ENCODE measurements at places on chromosomes 1 and 21.

DNA sequence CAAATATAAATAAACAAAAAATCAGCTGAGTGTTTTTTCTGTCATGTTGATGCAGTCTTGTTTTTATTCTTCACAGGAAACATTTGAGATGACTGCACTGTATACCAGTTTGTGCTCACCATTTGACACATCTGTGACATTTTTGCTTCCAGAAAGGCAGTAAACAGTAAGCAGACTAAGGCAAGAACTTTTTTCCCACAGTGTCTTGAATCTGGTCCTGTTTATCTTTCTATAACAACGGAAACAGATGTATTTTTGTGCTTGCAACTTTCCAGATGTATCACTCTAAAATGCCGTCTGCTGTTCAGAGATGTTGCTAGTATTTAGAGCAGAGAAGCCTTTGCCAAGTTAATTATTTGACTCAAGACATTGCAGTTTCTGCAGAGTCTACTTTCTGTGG lies 105.5 kb downstream of the ZC3H11B start:
- DNase-seq = no peak

DNA sequence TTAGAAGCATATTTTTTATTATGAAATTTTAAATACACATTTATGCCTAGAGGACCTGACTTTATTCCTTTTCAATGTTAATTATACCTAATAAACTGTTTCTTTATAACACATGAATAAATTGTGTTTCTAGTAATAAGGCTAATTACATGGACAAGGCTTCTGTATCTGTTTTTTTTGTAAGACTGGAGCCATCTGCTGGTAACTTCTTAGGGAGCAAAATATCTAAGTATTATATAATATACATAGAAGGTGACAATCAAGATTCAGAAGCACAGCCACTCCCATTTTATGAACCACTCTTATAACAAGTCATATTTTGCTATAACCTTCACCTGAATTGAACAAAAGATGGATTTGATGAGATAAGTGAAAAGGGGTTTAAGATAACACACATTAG lies 84.2 kb downstream of the LBR start:
- no peak for DNase-seq

DNA sequence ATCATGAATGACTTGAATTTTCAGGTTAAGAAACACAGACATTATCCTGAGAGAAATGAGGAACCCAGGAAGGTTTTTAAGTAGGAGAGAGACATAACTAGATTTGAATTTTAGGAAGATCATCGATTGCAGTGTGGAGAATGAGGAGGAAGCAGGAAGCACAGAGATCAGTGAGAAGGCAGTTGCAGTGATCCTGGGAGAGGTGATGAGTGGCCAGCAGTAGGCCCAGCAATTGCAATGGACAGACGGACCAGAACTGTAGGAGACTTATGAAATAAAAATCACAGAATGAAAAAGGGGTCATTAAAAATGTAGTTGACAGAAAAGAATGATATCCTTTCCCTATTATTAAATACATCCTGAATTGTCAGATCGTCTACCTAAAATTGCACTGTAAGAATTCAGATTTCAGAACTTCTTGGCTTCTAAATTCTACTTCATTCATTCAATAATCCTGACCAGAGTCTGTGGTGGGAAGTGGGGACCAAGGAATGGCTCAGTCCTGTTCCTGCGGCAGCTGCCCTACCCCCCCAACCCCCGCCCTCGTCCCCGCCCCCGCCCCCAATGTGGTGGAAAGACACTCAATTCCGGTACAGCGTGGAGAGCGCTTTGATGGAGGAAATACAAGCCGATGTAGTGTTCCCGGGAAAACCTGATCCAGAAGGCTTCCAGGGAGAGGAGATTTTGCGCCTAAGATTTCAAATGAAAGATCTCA lies 35.1 kb downstream of the SLC2A1 start:
- DNase-seq = no peak

GRCh38 chr1:218546314-218546713 lies 201.2 kb downstream of the TGFB2 start:
- DNase-seq = no peak

DNA sequence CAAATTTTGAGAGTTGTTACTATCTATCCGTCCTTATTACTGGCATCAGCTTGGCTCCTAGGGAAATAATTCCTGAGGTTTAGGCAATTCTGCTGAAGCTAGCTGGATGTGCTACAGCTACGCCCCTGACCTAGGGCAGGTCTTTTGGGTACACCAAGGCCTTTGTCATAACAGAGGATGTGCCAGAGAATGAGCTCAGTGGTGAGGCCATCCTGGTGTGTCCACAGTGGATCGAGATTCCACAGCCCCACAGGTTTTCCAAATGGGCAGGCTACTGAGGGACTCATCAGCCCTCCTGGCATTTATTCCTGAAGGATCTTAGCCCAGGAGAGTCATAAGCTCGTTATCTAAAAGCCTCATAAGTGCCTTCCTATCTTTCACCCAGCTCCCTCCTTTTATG lies 475.2 kb upstream of the USP24 start:
- no peak for DNase-seq

DNA sequence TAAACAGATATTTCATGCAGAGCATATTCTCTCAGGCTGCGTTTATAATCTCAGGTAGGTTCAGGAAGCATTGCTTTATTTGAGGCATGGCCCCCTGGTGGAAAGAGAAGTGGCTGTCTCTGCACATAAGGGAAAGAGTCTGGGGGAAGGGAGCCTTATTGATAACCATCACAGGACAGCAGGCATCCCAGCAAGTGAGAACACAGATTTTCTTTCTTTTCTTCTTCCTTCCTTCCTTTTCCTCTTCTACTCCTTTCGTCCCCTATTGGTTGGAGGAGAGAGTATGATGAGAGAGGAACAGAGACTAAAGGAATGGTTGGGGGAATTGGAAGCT lies 21.9 kb downstream of the TSNAX start:
- DNase-seq = no peak

- DNase-seq = no peak
Measured at GRCh38 chr1:107365527-107366240, 224.8 kb downstream of the NTNG1 start.

GRCh38 chr1:162147760-162148159 lies 78.3 kb downstream of the NOS1AP start:
- no peak for DNase-seq

DNA sequence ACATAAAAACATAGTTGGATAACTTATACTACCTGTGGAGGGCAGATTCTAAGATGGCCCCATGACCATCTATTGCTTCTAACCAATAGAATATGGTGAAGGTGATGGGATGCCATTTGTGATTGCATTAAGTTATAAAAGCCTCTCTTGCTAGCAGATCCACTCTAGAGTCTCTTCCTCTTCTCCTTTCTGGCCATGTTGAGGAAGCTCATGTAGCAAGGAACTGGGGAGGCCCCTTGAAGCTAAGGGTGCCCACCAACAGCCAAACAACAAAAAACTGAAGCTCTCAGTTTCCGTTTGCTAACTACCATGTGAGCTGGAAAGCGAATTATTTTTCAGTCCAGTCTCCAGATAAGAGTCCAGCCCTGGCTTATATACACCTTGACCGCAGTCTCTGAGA lies 16.0 kb upstream of the AGO1 start:
- DNase-seq = no peak

DNA sequence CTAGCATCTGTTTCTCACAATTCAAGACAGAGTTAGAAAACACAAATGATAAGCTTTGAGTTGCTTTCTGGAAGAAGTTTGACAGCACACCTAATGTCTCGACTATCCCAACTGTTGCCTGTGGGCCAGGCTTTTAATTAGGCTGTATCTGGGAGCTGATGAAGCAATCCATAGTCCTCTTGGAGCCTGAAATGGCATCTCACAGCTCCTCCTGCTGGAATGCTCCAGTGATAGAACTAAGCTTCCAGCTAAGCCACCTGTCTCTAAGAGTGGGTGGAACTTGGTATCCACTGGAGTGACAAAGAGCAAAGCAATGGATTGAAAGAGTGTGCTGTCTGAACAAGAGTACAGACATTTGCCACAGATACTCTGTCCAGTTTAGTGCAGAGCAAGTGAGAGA lies 605.3 kb upstream of the NR5A2 start:
- no peak for DNase-seq

- no peak for DNase-seq
Measured at GRCh38 chr1:232029315-232029714, 402.7 kb downstream of the DISC1 start.

GRCh38 chr1:217989510-217989909 lies 295.6 kb upstream of the RRP15 start:
- no peak for DNase-seq

- DNase-seq = no peak
Measured at GRCh38 chr21:26096494-26097371, 73.8 kb downstream of the APP start.

- no peak for DNase-seq
Measured at GRCh38 chr1:82788038-82788437, 987.3 kb downstream of the ADGRL2 start.

DNA sequence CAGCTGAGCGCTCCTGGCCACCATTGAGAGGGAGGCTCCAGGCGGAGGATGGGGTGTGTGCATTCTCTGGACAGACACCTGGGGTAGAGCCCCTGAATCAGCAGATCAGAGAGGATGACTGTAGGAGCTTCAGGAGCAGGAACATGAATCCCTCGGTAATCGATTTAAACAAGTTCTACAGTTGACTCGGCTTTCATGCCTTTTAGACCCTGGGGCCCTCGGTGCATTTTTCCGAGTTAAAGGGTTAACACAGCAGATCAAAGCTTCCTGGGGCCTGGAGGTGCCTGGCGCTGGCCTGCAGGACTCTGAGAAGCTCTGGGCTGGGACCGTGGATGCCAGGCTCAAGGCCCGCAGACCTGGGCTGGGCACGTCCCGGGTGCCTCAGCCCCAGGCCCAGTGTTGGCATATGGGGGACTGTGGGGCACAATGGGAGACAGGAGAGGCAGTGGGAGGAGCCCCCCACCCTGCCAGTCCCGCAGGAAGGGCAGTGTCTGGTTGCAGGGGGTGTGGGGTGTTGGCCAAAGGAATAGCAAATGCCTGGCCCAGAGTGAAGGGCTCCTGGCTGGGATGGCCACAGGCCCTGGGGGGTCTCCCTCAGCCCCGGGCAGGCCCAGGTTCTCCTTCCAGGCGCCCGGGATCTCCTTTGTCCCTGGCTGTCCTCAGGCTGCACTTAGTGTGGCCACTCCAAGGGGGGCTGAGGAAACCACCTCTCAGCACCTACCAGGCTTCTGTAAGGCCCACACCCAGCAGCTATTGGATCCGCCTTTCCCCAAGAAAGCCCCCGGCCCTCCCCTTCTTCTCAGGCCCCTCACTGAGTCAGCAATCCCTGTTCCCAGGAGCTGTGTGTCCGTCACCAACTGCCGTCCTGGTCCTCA lies 40.1 kb downstream of the SLX9 start:
- DNase-seq = no peak

- DNase-seq = no peak
Measured at GRCh38 chr1:203915811-203916210, 54.4 kb downstream of the SNRPE start.

DNA sequence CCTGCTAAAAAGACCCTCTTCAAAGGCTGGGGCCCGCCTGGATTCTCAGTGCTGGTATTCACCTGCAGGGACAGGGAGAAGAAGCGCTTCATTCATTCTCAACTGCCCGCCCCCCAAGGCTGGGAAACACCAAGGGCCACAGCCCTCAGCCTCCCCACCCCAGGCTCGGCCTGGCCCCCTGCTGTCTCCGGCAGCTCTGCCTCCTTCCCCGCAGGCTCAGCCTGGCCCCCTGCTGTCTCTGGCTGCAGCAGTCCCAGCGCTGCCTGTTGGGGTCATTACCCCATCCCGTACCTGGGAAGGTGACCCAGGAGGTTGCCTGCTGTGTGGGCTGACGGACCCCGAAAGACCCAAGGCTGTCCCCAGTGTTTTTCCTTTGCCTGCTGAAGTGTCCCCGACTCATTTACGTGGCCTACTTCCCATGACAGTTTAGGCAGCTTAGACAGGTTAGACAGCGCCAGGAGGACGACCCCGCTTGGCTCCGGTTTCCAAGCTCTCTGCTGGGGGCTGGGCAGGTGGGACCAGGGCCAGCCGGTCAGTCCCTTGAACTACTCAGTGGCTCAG lies 22.9 kb upstream of the CLSTN1 start:
- no peak for DNase-seq

GRCh38 chr1:179742717-179743678 lies at the start of gene FAM163A:
Gene FAM163A, plus strand, starts transcription at chr1:179743291. Its CDS starts 69,807 bp downstream, at chr1:179813098.
- DNase-seq = no peak

DNA sequence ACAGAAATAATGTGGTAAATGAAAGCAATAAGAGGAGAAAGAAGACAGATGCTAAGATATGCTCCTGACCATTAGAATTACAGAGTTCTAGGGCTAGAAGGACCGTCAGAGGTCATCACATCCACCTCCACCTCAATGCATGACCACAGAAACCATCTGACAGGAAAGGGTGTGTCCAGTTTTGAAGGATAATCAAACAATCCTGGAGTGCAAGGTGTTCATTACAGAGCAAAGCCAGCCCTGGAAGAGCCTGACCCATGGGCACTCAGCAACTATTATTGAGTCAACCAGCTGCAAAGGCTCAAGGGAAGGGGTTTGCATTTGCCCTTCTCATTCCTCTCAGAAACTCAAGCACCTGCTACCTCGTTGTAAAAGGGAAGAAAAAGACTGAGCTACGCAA lies 46.4 kb downstream of the TOR1AIP2 start:
- no peak for DNase-seq

DNA sequence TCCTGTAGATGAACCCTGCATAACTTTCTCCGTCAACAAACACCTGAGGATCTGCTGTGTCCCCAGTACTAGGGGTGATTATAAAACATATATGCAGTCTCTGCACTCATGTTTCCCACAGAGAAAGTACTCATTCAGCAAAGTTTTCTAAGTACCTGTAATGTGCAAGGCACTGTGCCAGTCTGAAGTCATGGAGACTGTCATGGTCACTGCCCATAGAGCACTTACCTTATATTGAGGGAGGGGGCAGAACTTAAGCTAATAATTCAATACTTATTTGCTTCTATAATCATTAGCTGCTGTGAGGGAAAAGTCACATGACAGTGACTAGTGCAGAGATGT lies 41.2 kb downstream of the MAP3K21 start:
- no peak for DNase-seq

GRCh38 chr1:26786437-26787380 lies 1.0 kb upstream of the PIGV start:
- peak; percentile 56 for DNase-seq

DNA sequence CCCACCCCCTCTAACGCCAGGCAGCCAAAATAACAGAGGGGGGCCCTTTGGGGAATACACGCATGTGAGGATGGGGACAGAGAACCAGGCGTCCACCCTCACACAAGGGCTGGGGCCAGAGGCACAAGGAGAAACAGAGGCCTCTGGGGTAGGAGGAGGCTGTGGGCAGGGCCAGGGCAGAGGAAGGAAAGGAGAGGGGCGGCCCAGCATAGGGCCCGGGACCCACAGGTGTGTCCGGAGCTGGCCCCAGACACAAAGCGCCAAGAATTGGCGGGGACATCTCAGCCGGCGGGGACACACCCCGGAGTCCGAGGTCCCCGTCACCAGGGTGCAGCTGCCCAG lies 6.7 kb downstream of the PLEKHG5 start:
- no peak for DNase-seq

GRCh38 chr1:31774495-31774894 lies 10.4 kb upstream of the ADGRB2 start:
- no peak for DNase-seq

- no peak for DNase-seq
Measured at GRCh38 chr21:43928222-43929125, 63.5 kb downstream of the AGPAT3 start.

Measured in activated naive CD8-positive, alpha-beta T cell treated with anti-CD3 and anti-CD28 coated beads, Interleukin-2, amount 50 U/mL, for 24 hours (primary cell).